ENCODE measurements at places on chromosomes 16 and 17.

GRCh38 chr17:50210240-50211225, 9.1 kb upstream of the COL1A1 start:
- DNase-seq: no peak

DNA sequence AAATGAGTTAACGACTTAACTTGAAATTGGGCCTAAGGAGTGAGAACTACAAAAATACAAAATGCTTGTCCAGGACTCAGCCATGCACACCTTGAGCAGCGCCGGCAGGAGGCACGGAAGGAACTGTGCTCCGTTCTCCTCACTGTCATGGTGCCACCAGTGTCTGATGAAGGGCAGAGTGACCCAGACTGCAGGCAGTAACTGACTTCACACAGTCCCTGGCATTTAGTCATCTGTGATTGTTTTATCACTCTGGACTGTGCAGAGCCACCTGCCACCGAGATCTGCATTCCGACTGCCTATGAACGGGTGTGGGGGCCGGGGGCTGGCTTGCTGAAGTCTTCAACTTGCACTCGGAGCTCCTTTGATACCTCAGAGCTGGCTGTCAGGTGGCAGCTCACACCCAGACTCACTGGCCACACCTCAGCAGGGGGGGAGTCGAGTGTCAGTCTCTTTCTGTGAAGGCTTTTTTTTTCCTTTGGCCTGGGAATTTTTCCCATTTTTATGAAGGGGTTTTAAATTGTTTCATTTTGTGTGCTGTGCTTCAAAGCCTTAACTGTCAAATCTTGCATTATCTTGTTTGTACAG, 20.2 kb upstream of the ENDOV start:
- DNase-seq: no peak

- DNase-seq: no peak
Observed at GRCh38 chr17:80826346-80826954, 165.2 kb upstream of the CHMP6 start.

DNA sequence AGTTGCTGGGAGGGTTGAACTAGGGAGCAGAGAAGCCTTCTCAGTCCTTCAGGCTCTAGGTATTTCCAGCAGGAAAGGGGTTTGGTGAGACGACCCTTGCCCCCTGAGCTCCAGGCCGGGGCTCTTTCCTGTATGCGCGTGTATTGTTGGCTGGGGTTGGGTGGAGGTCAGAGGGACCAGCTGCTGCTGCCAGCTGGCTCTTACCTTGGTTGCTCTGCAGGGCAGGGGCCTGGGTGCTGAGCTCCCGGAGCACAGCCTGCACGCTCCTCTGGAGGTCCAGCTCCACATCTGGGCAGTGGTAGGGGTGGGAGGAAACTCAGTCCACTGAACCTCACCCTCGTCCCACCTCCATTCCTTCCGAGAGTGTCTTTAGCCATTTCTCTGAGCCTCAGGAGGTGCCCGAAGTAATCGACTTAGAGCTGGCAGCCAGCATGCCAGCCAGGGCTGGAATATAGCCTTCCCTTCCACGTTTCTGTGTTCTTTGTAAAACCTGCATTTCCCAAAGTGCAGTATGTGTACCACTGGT, 28.0 kb downstream of the PIK3R6 start:
- DNase-seq: no peak

DNA sequence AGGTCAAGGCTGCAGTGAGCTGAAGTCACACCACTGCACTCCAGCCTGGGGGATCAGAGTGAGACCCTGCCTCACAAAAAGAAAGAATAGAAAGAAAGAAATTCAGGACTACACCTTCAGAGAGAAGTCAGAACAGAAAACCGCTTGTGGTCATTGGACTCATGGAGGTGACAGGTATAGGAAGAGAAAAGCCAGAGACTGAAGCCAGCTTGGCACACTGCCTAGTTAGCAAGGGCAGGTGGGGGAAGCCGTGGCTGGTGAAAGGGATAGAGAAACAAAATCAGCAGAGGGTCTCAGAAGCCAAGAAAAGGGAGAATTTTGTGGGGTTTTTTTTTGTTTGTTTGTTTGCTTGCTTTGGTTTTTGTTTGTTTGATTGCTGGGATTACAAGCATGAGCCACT, 32.9 kb upstream of the SKAP1 start:
- no peak for DNase-seq

- DNase-seq: peak; percentile 51
Observed at GRCh38 chr17:28763804-28764266, 20.0 kb downstream of the TRAF4 start.

- peak; percentile 44 for DNase-seq
Observed at GRCh38 chr16:89004209-89004831, 27.3 kb upstream of the CBFA2T3 start.

DNA sequence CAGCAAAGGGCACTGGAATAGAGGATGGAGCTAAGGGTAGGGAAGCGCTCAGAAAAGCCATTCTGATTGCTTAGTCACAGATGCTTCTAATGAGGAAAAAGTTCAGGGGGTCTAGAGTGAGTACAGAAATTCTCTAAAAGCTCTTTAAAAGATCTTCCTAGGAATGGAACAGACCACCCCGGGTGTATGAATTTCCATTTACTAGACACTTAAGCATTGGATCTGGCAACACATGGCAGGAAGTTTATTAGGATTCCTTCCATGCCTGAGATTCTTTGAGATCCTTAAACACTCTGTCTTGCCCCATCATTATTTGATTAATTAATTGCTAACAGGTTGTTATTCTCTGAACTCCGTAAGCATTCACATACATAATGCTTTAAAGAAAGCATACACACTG, 8.5 kb downstream of the KRTAP9-7 start:
- DNase-seq: no peak

DNA sequence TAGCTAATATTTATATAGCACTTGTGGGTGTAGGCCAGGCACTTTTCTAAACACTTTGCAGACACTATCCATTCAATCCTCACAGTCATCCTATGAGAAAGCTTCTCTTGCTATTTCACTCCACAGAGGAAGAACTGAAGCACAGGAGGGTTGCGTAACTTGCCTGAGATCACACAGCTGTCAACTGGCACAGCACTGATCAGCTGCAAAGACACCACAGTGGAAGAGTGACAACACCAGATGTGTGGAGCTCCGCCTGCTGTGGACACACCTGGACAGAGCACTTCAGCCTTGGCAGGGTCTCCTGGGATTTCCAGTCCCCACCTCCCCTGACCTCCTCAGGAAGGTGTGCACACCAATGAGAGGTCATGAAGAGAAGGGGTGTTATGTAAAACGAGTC, 13.3 kb upstream of the CNEP1R1 start:
- DNase-seq: no peak

- DNase-seq: no peak
Observed at GRCh38 chr16:52578007-52578828, 31.3 kb upstream of the TOX3 start.

- no peak for DNase-seq
Observed at GRCh38 chr17:47120521-47121095, 68.5 kb downstream of the CDC27 start.

GRCh38 chr16:88792668-88793250, 7.7 kb upstream of the PIEZO1 start:
- DNase-seq: no peak

DNA sequence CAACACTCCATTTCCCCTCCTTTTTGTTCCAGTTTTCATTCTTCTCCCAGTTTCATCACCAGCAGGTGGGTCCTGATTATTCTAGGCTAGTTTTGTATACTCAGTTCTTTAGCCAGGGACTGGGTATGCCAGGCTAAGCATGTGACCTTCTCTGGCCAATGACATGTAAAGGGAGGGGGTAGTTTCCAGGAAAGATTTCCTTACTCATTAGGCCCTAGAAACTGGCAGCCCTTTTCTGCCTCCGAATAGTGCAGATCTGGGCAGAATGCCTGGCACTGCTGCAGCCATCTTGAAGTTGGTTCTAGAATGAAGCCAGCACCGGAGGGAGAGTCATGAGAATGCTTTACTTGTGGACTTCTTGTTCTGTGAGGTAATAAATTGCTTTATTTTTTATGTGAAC, 126.9 kb upstream of the AXIN2 start:
- DNase-seq: no peak
